ENCODE measurements at places on chromosomes 11 and 22.

DNA sequence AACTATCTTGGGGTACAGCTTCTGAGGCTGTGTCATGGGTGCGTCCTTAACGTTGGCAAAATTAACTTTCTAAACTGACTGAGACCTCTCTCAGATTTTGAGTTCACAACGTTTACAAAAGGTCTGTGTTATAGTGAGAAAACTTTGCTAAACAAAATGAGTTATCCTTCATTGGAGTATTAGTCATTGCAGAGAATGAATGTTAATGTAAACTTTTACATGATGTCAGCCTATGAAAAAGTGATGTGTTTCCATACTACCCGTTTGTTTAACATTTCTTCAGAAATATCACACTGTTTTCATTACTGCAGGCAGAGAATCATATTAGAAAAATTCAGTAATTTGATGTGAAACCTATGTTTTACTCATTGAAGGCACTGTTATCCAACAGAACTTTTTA is 32.1 kb downstream of the HSD17B12 start:
- DNase-seq, result no peak

GRCh38 chr22:45426387-45426786 is 12.9 kb downstream of the RIBC2 start:
- DNase-seq, result no peak

- no peak for DNase-seq
Observed at GRCh38 chr11:113591117-113591516, 115.0 kb downstream of the TMPRSS5 start.

DNA sequence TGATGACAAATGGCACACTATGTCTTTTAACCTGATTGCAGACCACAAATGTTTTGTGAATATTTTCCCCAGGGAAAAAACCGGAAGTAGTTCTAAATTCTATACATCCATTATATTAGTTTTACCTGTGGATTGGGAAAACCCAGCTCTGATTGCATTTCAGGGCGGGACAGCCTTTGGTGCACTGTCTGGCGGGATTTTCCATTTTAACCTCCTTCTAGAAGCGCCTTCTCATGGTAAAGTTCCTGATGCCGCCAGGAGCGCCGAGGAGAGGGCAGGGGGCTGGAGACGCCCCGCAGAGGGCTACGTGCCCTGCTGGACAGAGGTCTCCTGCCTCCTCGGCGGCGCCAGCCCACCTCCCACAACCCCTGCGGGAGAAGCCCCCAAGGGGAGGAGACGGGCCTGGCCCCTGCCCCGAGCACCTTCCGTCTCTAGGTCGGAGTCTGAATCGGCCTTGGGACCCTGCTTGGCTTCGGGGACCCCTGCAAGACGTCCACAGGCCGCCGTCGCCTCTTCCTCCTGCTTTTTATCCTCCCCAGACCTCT is 1.2 kb upstream of the P2RX6 start:
- DNase-seq, result no peak

- DNase-seq, result no peak
Observed at GRCh38 chr11:9172389-9172788, 81.0 kb upstream of the SCUBE2 start.

DNA sequence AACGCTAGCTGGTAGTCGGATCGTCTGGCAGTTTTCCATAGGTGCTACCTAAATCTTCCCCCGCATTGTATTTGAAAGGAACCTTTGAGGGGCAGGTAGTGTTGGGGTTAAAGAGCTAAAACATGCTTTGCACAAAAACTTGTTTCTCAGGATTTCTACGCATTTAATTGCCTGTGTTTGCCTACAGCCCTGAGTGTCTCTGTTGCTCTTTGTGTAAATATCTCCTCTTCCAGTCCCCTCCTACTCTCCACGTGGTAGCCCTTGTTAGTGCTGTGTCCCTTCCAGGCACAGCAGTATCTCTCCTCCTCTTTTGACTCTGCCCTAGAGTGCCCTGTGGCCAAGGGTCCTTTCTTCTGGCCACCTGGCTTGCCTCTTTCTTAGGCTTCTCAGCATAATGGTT is 81.7 kb downstream of the BARX2 start:
- no peak for DNase-seq

- no peak for DNase-seq
Observed at GRCh38 chr11:11345099-11345498, 8.0 kb downstream of the CSNK2A3 start.

DNA sequence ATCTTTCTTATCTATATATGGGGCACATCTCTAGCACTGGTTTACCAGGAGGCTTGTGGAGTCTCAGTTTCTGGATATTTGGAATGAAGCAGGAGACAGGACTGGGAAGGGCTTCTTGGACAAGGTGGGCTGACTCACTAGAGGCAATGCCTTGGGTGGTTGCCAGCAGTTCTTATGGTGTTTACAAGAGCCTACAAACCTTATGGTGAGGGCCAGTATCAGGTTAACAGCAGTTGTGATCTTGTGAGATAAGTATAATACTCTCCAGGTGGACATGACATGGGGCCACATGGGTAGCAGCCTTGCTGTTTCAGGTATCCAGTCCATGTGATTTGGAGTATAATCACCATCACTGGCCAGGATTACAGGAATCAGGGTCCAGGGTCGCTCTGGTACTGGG is 10.2 kb downstream of the FUT4 start:
- no peak for DNase-seq

DNA sequence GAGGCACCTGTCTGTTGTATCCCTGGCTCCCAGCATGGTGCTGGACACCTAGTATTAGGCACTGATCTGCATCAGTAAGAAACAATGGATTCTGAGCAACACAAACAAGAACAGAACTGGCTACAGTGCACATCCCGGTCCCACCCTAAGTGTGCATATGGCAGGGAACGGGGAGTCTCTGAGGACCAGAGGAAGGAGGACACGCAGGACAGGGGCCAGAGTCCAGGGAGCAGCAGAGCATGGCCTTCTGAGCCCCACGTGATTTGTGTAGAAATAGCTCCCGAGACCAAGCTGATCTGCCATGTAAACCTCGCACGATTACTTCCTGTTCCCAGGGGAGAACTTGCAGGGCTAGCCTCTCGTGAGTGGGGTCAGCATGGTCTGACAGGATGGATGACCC is 12.7 kb upstream of the SNX32 start:
- no peak for DNase-seq

DNA sequence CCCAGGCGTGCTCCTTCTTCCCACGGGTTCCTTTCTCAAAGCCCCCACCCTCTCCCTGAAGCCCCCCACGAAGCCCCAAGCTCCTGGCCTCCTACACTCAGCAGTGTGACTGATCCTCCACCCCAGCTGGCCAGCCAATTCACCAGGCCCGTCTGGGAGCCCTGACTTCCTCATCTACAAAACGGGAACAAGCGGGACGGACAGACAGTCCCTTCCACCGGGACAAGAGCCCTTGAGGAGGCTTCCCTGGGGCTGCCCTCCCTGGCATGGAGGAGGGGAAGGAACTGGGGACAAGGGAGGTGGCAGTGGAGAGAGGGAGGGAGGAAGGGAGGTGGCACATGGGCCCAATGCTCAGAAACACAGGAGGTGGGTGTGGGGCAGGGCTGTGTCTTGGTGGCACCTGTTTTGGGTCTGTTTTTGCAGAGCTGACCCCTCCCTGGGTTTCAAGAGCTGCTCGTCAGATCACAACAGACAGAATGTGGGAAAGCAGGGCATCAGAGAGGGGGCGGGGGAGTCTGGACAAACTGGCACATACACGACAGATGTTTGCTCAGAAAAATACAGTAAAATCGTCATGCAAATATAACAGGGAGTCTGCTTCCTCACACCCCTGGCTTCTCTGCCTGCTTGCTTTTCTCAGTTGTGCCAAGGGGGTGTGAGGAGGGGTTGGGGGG is 56.8 kb downstream of the ELFN2 start:
- no peak for DNase-seq

DNA sequence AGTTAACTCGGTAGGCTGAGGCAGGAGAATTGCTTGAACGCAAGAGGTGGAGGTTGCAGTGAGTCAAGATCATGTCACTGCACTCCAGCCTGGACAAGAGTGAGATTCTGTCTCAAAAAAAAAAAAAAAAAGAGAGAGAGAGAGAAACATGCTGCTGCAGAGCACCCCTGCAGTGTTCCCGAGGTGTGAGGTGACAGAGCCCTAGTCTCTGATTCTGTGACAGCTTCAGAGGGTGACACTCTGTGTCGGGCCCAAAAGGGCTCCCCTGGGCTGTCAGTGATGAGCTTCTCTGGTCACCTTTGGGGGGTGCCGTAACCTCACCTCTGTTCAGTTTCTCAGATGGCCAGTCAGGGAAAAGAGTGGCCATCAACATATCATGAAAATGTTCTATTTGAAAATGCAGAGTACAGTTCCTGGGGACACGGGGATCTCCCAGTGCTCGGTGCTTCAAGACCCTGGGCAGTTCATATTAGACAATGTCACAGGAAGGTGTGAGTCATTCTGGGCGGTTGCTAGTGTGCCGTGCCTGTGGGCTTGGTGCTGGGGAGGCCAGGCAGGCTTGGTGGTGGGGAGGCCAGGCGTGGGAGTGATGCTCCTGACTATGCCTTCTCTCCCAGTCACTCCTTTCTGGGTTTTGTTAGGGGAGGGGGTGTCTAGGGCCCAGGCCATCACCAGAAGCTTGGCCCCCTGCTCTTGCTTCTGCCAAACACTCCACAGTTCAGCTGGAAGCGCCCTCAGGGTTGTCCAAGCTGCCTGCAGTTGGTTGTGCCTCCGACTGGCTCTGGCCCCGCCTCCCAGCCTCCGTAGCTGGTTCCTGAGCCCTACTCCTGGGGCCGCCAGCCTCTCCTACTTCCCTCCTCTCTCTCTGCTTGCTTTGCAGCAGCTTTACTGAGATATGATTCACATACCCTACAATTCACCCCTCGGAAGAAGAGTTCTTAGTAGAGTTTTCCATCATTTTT is 52.5 kb upstream of the CLDN5 start:
- no peak for DNase-seq

GRCh38 chr22:35352214-35353111 is 28.4 kb upstream of the HMOX1 start:
- DNase-seq, result no peak

DNA sequence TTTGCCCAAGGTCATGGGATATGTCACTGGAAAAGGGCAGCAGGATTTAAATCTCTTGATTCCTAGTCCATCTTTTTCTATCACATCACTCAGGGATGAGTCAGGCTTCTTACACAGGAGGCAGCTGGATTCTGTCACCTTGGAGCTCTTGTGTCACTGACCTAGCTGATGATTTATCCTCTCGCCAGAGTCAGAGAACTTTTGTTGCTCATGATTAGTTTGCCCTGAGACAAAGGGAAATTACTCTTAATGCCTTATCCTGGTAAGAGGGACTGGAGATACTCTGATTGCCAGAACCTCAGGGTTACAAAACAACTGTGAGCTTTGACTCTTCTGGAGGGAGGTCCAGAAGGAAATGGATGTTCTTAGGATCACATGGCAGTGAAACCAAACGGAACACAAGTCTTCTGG is 10.1 kb downstream of the COA4 start:
- DNase-seq, result peak; percentile 62

DNA sequence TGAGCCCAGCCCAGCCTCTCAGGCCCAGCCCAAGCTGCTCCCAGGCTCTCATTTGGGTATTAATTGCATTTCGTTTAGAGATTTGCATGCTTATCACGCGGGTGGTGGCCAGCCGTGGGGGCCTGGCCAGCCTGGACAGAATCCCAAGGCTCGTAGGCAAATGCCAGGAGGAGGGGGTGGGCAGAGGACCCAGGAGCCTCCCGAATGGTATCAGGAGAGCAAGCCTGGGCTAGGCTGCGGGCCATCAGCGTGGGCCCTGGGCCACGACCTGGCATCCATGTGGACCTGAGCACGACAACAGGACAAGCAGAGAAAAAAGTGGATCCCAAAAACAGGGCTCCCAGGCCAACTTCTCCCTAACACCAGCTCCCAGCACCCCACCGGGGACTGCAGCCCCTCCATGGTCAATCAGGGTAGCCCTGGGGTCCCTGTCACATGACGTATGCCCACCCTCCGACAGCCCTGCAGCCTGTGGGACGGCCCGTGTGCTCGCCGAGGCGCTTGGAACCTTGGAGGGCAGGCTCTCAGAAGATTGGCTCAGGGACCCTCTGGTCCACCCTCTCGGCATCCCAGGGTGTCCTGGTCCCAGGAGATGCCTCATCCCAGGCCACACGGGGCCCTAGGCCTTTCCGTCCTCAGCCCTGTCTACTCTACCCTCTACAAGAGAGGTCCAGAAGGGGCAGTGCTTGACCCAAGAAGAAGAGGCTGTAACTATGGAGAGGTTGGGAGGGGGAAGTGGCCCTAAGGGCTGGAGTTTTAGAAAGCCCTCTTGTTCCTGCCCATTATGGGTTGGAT is 8.8 kb downstream of the ASCL2 start:
- DNase-seq, result no peak

DNA sequence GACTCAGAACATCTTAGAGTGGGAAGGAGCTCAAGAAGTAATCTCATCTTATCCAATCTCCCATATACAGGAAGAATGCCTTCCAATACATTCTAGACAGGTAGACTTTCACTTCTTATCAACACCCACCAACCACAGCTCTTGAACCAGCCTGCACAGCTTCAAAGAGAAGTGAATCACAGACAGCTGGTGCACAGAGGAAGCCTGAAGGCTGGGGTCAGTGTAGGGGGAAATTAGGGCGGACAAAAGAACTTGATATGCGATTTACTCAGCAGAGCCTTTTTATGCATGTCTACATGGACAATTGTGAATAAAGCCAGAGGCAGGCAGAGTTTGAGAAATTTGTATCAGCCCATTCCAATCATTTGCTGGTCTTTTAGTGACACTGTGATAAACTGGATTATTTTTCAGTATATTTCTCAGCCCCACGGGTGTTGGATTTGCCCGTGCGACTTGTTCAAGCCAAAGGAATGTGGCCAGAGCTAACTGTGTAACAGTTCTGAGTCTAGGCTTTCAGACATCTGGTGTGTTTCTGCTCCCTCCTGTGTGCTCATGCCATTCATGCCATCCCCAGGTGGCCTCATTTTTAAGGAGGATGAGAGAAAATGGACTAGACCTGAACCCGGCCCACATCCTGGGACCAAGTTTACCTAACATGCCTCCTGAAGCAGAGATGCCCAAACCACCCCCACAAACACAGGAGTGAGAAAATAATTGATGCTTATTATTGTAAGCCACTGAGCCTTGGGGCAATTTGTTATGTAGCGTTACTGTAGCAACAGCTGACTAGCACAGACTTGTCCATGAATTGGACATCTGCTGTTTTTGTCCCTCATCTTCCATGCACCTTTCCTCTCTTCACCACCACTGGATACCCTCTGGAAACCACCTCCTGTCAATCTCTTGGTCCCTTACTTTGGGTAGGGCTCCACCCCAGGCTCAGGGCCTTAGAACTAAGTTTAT is 137.5 kb upstream of the HSD17B12 start:
- no peak for DNase-seq

- DNase-seq, result no peak
Observed at GRCh38 chr11:62315431-62315830, 16.6 kb upstream of the SCGB1D4 start.

DNA sequence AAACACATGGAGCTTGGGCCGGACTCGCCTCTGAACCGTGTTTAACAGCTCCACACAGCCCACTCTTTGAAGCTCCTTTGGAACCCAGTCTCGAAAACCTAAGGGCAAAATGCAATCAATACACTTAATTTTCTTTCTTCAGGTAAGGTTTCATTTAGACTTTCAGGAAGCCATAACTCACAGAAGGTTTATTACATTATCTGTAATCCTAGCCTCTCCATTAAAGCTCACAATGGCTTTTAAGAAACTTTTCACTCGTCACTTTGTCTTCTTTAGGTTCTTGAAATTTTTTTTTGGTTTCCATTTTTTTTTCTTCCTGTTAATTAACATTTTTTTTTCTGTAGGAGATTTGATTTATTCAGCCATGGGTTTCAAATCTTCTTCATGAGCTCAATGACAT is 91.3 kb downstream of the ARL14EP start:
- DNase-seq, result no peak

All from GM04503 (cell line).